Effector CD4-positive, alpha-beta T cell (primary cell): ENCODE measurements at places on chromosomes 7 and 10.

- no peak for DNase-seq
These were observed 20.6 kb upstream of the CELF2 start for GRCh38 chr10:10996966-10997620.

DNA sequence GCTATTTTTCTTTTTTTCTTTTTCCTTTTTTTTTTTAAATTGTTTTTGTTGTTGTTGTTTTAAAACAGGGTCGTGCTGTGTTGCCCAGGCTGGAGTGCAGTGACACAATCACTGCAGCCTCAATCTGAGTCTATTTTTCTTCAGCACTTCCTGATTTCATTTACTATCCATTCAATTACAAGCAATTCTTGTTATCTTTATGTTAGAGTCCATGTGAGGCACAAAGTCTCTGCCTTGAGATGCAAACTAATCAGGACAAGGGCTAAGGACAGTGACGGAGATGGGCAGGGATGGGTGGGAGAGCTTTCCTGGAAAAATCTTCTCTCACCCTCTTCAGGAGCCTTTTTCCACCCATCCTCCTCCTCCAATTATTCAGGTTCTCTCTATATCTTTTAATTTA, 157.3 kb upstream of the AUTS2 start:
- DNase-seq, result no peak

GRCh38 chr7:91929463-91929862, 11.2 kb upstream of the AKAP9 start:
- DNase-seq, result no peak

DNA sequence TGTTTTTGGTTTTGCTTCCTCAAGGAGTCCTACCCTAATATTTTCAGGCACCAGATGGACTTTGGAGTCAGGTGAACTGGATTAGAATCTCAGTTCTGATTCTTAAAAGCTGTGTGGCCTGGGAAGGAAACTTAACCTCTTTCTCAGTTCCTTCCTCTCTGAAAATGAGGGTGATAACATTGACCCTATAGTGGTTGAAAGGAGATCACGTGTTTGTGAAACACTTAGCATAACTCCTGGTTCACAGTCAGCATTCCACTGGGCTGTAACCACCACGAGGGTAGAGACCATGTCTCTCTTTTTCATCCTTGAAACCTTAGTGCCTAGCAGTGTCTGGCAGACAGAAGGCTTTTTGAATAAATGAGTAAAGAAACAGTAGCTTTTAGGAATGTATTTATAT, 16.7 kb downstream of the LSMEM1 start:
- DNase-seq, result no peak

DNA sequence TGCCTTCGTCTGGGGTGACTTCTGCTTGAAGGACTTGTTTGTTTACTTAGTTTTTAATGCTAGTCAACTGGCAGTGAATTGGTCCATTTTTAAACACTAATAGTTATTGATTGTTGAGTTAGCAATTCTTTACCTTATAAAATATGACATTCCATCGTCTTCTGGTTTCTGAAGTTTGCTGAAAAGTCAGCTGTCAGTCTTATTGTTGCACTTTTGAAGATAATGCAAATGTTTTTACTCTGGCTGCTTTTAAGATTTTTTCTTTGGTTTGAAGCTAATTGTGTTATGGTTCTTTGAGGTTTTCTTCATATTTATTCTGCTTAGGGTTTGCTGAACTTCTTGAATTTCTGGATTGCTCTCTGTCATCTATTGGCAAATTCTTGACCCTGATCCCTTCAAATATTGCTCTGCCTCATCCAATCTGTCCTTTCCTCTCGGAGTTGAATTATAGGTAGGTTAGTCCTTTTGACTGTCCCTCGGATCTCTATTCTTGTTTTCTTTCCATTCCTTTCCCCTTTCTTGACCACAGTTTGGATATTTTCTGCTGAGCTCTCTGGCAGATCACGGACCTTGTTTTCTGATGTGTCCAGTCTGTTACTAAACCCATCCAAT, 24.2 kb downstream of the MGMT start:
- no peak for DNase-seq

GRCh38 chr7:150879345-150879744, 27.0 kb downstream of the AOC1 start:
- DNase-seq, result no peak

DNA sequence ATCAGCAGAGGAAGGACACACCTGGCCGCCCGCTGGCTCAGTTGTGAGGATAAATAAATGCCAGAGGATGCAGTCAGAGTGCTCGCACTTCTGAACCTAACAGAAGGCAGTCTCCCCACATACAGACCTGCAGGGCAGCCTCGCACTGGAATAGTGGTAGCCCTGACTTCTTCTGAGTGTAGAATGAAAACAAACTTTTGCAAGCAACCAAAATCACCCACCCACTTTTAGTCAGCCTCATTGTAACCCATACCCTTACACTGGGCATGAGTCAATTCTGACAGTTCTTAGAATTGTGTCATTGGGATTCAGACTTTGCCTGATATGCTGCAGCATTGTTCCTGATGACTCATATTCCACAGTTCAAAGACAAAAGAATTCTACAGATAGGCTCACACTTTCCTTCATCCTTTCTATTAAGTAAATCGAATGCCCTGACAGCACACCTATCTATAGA, 167.0 kb upstream of the CDK1 start:
- DNase-seq, result no peak

- DNase-seq, result no peak
These were observed 70.1 kb upstream of the HECW1 start for GRCh38 chr7:43042302-43042701.

- DNase-seq, result no peak
These were observed 31.5 kb downstream of the MBL2 start for GRCh38 chr10:52740913-52741675.

DNA sequence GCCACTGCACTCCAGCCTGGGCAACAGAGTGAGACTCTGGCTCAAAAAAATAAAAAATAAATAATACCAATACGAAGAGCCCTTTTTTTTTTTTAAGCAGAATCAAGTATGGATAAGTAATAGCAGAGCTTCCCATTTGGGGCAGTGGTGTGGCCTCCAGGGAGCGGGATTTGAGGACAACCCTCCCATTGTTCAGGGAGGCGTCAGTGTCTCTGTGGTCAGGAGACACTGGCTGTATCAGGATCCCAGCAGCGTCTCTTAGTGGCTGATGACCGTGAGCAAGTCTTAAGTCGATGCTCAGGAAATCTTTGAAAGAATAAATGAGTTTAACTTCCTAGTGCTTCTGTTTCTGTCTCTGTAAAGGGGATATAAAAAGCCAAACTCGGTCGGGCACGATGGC, 25.2 kb upstream of the SH2B2 start:
- DNase-seq, result no peak

DNA sequence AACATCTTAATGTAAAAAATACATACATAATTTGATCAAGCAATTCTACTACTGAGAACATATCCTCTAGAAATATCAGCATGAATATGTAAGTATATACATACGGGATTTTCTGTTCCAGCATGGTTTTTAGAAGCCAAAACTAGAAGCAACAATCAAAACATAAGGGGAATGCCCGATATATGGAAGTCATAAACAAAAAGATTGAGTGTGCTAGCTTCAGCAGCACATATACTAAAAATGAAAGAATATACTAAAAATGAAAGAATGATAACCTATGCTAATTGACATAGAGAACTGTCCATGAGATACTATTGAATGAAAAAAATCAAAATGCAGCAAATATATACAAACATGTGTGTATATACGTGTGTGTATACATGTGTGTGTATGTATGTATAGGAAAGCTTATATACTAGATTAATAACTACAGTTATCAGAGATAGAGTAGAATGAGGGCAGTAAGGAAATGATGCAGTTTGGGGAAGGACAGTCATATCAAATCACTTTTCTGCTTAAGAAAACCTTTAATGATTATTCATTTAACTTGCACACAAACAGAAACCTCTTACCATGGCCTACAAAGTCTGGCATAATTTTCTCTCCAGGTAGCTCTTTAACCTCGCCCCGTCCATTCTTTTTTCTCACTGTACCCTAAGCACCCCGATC, 72.9 kb downstream of the NPY start:
- no peak for DNase-seq

- no peak for DNase-seq
These were observed 337.1 kb upstream of the GLI3 start for GRCh38 chr7:42573881-42574672.

DNA sequence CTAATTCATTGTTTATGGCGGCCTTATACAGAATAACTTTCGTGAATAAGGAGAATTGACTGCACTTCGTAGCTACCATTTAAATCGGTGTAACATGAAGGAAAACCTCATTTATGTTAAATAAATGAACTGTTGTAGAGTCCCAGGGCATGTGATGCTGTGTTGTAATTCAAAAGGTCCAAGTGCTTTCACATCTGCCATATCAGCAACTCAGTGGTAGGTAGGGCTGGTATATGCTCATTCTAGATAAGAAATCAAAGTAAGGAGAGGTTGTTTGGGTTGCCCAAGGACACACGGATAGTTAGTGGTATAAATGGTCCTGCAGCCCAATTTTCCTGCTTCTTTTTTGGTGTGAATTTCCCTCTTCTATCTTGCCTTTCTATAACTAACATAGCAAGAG, 15.8 kb downstream of the BBS9 start:
- no peak for DNase-seq

DNA sequence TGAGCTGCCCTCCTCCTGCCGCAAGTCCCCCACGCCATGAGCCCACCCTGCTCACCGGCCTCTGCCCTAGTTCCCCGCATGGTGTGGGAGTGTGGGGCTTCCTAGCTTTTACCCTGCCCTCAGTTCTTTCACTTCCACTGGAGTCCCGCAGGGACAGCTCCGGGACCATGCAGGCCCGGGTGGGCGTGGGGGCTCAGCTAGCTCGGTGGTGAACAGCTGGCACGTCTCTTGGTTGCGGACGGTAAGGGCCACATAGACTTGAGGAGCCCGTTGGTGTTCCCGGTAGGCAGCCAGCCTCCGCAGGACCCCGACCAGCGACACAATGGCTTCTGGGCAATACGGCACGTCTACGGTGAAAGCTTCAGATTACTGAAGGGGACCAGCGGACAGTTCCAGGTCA, 108.9 kb upstream of the CCZ1B start:
- no peak for DNase-seq

GRCh38 chr10:122182308-122182707, 88.8 kb upstream of the BTBD16 start:
- no peak for DNase-seq

DNA sequence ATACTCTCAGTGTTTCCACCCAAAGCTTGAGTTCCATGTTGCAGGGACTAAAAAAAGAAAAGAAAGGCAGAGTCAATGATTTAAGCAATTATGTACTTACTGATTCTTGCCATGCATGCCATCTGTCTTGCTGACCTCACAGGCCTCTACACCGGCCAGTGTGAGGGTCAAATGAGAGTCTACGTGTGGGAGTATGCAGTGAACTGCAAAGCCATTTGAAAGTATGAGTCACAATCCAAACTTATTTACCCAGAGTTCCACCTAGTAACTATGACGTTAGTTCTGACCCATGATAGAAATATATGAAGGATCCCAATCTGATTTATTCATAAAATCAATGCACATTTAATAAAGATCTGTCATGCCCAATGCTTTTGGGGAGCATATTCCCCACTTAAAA, 26.5 kb downstream of the PDE1C start:
- no peak for DNase-seq

DNA sequence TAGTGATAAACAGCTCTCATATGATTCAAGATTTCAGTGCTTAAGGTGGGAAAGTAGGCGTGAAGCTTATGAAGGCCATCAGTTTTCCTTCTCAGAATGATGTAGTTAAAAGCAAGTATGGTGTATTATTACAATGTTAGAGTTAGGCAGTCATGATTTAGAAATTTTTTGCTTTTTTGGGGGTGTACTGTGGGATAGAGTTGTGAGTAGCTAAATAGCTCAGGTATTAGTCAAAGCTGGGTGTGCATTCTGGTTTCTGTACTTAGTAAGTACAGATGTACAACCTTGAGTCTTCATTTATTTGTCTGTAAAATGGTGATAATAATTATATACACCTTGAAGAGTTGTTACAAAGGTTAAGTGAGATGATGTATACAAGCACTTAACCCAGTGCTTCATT, 52.2 kb downstream of the R3HCC1L start:
- no peak for DNase-seq

- DNase-seq, result no peak
These were observed 27.4 kb downstream of the POM121L12 start for GRCh38 chr7:53062796-53063195.

DNA sequence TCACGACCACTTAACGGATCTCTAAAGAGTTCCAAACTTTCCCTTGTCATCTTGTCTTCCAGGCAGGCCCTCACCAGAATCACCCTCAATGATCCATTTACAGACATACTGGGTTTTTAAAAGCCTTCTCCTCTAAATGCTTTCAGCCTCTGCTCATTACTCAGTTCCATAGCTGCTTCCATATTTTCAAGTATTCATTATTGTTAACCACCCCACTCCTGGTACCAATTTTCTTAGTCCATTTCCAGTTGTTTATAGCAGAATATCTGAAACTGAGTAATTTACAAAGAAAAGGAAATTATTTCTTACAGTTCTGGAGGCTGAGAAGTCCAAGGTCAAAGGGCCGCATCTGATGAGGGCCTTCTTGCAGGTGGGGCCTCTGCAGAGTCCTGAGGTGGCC, 56.5 kb upstream of the NKX6-2 start:
- DNase-seq, result no peak

DNA sequence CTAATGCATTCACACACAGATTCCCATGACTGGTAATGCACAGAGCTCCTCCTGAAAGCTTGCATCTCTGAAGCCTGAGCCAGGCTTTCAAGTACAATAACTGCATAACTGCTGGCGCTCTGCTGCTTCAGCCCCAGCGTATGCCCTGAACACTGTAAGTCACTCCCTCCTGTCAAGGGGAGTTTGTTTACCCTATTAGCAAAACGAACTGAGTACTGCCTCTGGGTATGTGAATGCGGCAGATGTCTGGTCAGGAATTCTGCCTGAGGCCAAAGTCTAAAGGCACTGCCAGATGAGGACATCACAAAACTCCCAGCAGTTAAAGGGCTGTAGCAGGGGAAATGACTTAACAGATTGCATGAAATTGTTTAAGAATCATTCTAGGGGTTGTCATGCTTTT, 97.7 kb downstream of the NRCAM start:
- no peak for DNase-seq

DNA sequence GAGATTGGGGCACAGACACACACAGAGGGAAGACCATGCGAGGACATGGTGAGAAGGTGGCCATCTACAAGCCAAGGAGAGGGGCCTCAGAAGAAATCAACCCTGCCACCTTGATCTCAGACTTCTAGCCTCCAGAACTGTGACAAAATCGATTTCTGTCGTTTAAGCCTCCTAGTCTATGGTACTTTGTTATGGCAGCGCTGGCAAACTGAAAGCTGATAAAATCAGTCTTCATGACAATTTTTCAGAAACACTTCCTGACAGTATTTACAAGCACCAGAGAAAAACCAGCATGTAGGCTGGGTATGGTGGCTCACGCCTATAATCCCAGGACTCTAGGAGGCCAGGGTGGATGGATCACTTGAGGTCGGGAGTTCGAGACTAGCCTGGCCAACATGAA, 4.2 kb downstream of the PARP12 start:
- no peak for DNase-seq
